Astrocyte of the spinal cord (primary cell): ENCODE measurements at places on chromosomes 6 and 20.

DNA sequence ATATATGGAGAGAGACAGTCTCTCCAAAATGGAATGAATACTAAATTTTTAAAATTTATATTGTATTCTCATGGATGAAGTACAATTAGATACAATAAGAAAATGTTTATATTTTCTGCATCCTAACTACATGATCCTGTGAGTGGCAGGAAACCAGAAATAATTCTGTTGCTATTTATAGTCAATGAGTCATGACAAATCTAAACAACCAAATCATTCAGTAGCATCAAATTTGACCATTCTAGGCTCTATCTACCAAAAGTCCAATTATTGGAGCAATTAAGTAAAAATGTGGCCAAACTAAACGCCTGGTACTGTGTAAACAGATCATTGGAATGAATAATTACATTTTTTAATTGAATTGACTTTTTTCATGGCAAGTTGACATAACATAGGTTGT is 959.8 kb downstream of the EPHA7 start:
- DNase-seq = no peak

DNA sequence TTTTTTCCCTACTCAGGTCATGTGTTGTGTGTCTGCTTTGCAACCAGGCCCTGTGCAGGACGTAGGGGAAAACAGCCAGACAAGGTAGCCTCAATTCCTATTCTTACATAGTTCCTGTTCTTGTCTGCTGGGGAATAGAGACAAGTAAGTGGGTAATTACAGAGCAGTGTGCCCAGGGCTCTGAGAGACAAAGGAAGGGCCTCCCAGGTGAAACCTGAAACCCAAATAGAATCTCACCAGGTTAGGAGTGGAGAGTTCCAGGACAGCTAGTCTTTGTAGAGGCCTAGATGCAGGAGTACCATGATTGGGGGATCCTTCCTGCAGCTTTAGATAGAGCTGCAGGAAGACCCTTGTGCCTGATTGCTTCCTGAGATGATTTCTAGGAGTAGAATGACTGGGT is 48.4 kb downstream of the DHX35 start:
- no peak for DNase-seq

- DNase-seq = no peak
Measured at GRCh38 chr6:7087491-7087979, 20.2 kb upstream of the RREB1 start.

DNA sequence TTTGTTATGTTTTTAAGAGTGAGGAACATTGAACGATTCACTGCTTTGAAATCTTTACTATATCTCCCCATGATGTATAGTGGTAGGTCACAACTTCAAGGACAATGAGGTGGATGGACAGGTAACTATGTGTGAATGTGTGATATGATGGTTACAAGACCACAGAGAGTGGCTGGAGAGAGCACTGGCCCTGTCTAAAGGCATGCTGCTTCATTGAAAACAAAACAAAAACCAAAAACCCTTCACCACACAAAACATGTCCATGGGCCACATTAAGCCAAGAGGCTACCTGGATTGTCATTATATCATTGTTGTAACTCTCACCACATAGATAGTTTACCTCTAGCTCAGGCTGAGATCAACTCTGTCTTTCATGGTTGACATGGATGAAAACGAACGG is 180.6 kb upstream of the TENT5A start:
- DNase-seq = no peak
